ENCODE measurements at places on chromosomes 4 and X. TPM values are rescaled to one million over a fixed set of nuclear protein-coding genes. Genes with fewer than 3 reads are reported as not detected.

BMP3 gene
- total RNA-seq = not detected

- DNase-seq = no peak
Measured at GRCh38 chr4:139902321-139903320, 237.0 kb downstream of the MGST2 start.

GLRA3 gene
- not detected for total RNA-seq

GRCh38 chr4:112951362-112952312 lies 97.8 kb upstream of the ANK2 start:
- no peak for DNase-seq

DNA sequence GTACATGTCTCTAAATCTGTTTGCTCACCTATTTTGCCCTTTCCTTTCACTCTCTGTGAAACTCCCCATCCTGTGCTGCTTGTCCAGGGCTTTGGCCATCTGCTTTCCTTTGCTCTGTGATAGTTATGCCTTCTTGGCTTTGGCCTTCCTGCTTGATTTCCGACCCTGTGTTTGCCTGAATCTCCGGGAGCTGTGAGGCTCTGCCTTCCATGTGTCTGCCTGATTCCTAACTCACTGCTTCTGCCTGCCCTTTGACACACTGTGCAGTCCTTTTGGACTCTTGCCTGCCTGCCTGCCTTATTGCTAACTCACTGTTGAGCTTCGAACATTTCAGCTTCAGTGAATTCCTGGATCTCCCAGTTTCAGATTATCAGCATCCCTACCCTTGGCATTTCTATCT lies 143.1 kb downstream of the C4orf33 start:
- DNase-seq = no peak

AR gene
- not detected for total RNA-seq

DNA sequence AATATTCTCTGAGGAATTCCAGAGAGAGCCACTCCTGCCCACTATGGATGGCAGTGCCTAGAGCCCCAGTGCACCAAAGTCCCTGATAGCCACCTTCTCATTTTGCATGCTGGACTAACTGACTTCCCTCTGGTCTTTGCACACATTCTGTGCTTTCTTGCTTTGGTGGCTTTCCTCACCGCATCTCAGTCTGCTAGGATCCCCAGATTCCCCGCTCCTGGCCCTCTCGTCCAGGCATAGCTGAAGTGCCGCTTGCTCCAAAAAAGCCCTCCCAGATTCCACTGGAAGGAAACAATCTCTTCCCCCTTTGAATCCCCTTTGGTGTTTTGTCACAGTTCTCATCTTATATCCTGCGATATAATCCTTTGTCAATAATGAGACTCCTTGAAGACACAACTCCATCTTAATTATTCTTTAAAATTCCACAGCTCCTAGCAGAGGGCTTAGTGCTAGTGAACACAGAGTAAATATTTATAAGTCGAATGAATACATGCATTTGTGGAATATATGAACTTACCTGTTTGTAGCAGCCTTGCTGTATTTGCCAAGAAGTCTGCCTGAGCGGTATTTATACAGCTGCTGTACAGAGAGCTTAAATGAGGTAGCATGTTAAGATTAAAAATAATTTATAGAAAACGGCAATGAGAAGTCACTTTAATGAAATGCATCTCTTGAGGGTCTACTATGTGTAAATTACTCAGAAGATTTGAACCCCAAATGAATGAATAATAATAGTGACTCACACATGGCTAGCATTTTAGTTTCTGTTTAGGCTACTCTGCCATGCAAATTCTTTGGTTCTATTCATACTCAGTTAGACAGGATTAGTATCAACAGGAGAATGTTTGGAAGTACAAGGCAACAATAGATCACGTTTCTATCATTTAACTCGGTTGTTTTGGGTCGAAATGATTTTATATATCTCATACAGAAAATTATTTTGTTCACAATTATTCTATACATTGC lies 421.9 kb upstream of the TENM3 start:
- no peak for DNase-seq

- DNase-seq = no peak
Measured at GRCh38 chrX:47628982-47629381, 748 bp downstream of the CFP start.

CNGA1 gene
- 0.34 TPM for total RNA-seq

GRCh38 chr4:140004549-140004895 lies 149.5 kb downstream of the MAML3 start:
- DNase-seq = no peak

DNA sequence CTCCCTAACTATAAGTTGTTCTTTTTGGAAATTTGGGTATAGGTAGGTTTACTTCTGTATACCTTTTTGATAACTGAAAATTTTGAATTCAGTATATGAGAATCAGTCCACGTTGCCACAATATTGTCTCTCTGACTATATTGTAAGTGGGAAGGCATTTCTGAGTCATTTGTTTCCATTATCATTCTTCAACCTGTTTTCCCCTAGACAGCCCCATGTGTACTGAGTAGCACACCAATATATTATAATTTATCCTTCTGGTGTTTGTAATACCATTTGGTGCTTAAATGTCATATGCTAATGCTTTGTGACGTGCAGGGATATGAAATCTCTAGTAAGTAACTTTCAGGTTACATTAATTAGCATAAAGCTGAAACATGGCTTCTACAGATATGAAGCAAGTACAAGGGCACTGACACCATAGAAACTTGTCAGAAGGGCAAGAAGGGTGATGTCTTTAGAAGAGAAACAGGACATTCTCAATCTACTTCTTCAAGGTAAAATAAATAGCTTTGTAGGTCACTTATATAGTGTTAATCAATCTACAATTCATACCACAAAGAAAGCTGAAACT lies 27.7 kb downstream of the PAK3 start:
- no peak for DNase-seq

DNA sequence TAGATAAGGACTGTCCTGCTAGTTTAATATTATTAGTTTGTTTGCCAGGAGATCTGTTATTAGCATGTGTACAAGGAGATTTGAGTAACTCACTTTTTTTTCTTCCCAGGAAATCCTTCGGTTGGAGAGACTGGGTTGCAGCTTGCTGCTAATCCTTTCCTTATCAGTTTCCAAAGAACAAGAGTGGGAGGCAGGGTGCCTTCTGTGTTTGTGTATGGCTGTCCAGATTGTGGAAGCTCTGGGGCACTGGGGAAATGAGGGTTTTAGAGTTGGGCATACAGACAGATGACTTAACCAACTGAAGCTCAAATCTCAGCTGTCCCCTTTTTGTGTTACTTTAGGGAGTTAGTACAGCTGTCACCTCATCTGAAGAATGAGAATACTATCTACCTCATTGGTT lies 12.6 kb upstream of the SUPT20HL1 start:
- no peak for DNase-seq

CENPE gene
- 36.8 TPM for total RNA-seq

All from activated naive CD8-positive, alpha-beta T cell treated with anti-CD3 and anti-CD28 coated beads for 36 hours (primary cell).